ENCODE measurements at places on chromosomes 5 and 9.

DNA sequence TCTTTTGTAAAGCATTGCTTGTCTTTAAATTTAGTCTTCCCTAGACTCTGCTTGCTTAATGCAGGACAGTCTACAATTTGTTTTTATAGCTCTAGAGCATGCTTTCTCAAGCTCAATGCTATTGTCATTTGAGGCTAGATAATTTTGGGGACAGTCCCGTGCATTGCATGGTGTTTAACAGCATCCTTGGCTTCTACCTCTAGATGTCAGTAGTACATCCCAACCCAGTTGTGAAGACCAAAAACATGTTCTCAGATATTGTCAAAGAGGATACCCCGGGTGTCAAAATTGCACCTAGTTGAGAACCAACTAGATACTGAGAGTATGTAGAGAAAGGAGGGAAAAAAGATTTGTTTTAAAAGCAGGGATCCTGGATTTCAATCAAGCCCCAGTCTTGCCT is 277.5 kb downstream of the CEMIP2 start:
- H3K4me3 ChIP-seq = no peak overlapping the region
- H3K36me3 ChIP-seq = no peaks in the 10 kb centered on the region
- DNase-seq = no peak
- H3K4me1 ChIP-seq = no peaks in the 10 kb centered on the region

DNA sequence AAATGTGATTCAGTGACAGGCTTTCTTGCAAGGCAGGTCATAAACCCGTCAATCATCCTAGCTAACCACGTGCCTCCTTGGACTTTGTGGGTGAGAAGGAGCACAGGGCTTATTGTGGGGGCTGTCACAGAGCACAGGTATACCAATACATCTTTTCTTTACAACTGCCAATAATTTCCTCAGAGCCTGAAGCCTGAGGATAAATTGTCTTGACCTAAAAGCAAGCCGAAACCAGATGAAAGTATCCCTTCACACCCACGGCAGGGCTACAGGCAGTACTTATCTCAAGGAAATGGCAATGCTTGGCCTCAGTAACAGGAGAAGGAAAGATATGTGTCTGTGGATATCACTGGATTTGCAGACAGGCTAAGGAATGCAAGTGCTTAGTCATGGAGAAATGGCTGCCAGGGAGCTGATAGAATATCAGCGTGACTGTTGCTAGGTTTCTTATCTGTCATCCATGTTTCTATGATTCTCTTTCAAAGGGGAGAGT is 90.3 kb upstream of the ZNF366 start:
- no peaks in the 10 kb centered on the region for H3K36me3 ChIP-seq
- no peaks in the 10 kb centered on the region for H3K27me3 ChIP-seq
- H3K4me3 ChIP-seq = no peak overlapping the region
- DNase-seq = no peak
- H3K27ac ChIP-seq = no peak overlapping the region

- no peak overlapping the region for H3K27ac ChIP-seq
- DNase-seq = peak; percentile 53
- H3K4me1 ChIP-seq = peaks cover 2% of the 10 kb centered on the region
- H3K4me3 ChIP-seq = peak overlapping the region; percentile 28
- peaks cover 63% of the 10 kb centered on the region for H3K27me3 ChIP-seq
Observed at GRCh38 chr5:133610489-133611356, 1.6 kb downstream of the FSTL4 start.

DNA sequence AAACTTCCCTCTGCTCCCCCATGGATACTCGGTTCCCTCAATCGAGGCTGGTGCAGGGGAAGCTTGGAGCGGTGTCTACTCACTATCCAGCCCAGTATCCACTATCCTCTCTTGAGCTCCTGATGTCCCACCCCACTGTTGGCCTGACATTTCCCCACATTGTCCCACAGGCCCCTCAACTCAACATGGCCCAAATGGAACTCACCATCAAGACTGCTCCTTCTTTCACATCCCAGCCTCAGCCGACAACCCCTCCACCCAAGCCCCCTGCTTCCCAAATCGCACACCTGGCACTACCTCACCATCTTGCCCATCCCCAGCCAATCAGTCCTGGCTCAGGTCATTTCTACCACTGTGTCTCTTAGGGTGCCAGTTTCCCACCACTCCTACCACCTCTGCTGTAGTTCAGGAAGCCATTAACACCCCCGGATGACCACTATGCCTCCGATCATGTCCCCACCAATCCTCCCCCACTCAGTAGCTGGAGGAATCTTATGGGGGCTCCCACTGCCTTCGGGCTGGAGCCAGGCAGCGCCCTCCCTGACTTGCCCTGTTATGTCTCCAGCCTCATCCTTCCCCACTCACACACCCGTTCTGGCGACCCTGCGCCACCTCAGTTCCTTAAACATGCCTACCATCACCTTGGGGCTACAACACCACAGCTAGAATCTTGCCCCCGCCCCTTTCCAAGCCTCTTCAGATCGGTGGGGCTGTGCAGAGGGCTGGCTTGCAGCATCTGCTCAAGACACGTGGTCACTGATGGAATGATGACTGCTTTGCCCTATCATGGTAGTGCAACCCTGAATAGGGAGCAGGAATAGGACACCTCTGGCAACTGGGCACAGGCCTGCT is 273.6 kb downstream of the FSTL4 start:
- no peak overlapping the region for H3K27ac ChIP-seq
- no peak overlapping the region for H3K4me3 ChIP-seq
- DNase-seq = no peak
- H3K27me3 ChIP-seq = no peaks in the 10 kb centered on the region
- peaks cover 14% of the 10 kb centered on the region for H3K4me1 ChIP-seq

DNA sequence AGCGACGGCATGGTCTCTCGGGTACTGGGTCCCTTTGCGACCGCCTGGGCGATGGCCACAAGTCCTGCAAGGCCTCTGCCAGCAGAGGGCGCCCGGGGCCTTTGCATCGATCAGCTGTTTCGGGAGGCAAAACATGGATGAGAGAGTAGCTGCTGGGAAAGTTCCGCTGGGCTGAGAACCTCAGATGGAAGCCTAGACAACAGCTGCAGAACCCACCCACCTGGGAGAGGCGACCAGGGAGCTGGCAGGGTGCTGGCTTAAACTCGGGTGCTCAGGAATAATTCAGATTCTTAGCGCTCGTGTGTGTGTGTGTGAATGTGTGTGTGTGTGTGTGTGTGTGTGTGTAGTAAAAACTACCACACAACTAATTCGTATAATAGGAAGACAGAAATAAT is 50.0 kb downstream of the TRIM32 start:
- H3K27ac ChIP-seq = no peak overlapping the region
- no peaks in the 10 kb centered on the region for H3K27me3 ChIP-seq
- DNase-seq = peak; percentile 63
- no peaks in the 10 kb centered on the region for H3K4me1 ChIP-seq

GRCh38 chr9:104970271-104970987 is 42.5 kb upstream of the ABCA1 start:
- H3K4me1 ChIP-seq = peaks cover 12% of the 10 kb centered on the region
- no peaks in the 10 kb centered on the region for H3K36me3 ChIP-seq
- no peak overlapping the region for H3K27ac ChIP-seq
- no peak for DNase-seq

- no peak overlapping the region for H3K27ac ChIP-seq
- H3K27me3 ChIP-seq = peaks cover 66% of the 10 kb centered on the region
- no peaks in the 10 kb centered on the region for H3K4me1 ChIP-seq
Observed at GRCh38 chr5:73150876-73151275, 22.1 kb upstream of the TMEM174 start.

GRCh38 chr5:74326571-74327338 is 313.8 kb downstream of the ENC1 start:
- peak; percentile 60 for DNase-seq
- H3K4me3 ChIP-seq = no peak overlapping the region
- H3K36me3 ChIP-seq = no peaks in the 10 kb centered on the region
- H3K27me3 ChIP-seq = peaks cover 18% of the 10 kb centered on the region
- peaks cover 18% of the 10 kb centered on the region for H3K4me1 ChIP-seq

GRCh38 chr5:133934822-133935666 is 33.4 kb downstream of the C5orf15 start:
- peaks cover 15% of the 10 kb centered on the region for H3K4me1 ChIP-seq
- no peaks in the 10 kb centered on the region for H3K27me3 ChIP-seq
- H3K36me3 ChIP-seq = no peaks in the 10 kb centered on the region
- H3K4me3 ChIP-seq = no peak overlapping the region
- no peak for DNase-seq

GRCh38 chr5:176153741-176154140 is 84.5 kb upstream of the SIMC1 start:
- no peaks in the 10 kb centered on the region for H3K36me3 ChIP-seq
- H3K27me3 ChIP-seq = peaks cover 9% of the 10 kb centered on the region
- H3K27ac ChIP-seq = no peak overlapping the region
- DNase-seq = no peak

DNA sequence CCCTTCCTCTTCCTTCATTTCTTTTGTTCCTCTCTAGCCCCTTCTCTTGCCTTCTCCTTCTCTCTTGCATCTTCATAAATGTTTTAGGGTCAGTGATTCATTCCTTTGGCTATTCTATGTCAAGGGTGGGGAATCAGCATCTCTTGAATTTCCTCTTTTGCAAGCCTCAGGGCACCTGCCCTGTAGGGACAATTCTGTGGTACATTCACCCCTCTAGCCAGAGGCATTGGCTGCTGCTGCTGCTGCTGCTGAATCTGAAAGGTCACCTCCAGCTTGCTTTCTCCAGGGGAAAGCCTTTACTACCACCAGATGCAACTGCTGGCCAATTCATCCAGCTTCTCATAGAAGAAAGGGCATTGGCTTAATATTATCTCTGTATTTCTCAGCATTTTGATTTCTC is 87.3 kb downstream of the INSYN2B start:
- no peaks in the 10 kb centered on the region for H3K27me3 ChIP-seq
- peaks cover 25% of the 10 kb centered on the region for H3K36me3 ChIP-seq
- no peak for DNase-seq
- no peaks in the 10 kb centered on the region for H3K4me1 ChIP-seq
- H3K27ac ChIP-seq = peak overlapping the region; percentile 2

DNA sequence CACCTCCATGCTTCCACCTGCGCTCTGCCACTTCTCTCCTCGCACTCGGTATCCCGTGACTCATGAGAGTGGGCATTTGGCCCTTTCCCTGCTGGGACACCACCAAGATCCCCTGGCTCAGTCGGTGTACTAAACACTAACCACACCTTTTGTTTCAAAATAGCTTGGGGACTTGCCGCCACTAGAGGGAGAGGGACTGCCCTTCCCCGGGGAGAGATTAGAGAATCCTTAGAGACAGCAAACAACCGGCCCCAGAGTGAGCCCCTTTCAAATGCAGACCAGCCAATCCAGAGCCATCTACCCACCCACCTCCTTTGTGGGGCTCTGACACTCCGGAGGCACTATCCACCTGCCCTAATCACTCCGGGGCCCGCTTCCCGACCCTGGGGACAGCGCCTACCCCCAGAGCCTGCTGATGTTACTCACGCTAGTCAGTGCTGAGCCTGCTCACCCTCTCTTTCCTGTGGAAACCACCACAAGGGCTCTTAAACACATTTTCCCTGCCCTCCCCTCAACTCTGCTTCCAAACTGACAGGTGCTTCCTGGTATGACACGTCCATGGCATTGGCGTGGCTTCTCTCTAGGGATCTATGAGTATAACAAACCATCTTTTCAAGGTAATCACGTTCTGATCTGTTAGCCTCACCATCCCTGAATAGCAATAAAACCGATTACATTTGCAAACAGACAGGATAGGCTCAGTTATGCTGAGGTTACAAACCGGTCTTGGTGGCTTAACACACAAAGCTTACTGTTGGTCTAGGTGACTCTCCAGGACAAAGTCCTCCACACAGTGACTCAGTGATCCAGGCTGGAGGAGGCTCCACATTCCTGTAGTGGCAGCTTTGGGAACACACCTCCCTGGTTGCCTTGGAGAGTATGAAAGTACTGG is 180.1 kb upstream of the MVB12B start:
- H3K27me3 ChIP-seq = peaks cover 13% of the 10 kb centered on the region
- no peak overlapping the region for H3K4me3 ChIP-seq
- no peak overlapping the region for H3K27ac ChIP-seq
- H3K4me1 ChIP-seq = peaks cover 2% of the 10 kb centered on the region
- peak; percentile 44 for DNase-seq

GRCh38 chr9:93655621-93656425 is 79.4 kb downstream of the PHF2 start:
- no peak overlapping the region for H3K27ac ChIP-seq
- H3K36me3 ChIP-seq = peaks cover 14% of the 10 kb centered on the region
- no peaks in the 10 kb centered on the region for H3K27me3 ChIP-seq
- no peaks in the 10 kb centered on the region for H3K4me1 ChIP-seq

GRCh38 chr5:172540099-172540870 is 86.0 kb upstream of the SH3PXD2B start:
- H3K4me1 ChIP-seq = no peaks in the 10 kb centered on the region
- no peak overlapping the region for H3K4me3 ChIP-seq
- no peak for DNase-seq
- no peak overlapping the region for H3K27ac ChIP-seq
- no peaks in the 10 kb centered on the region for H3K27me3 ChIP-seq

- no peak overlapping the region for H3K4me3 ChIP-seq
- no peaks in the 10 kb centered on the region for H3K4me1 ChIP-seq
- H3K36me3 ChIP-seq = no peaks in the 10 kb centered on the region
- H3K27ac ChIP-seq = no peak overlapping the region
Observed at GRCh38 chr5:41181691-41182564, 31.4 kb downstream of the C6 start.

DNA sequence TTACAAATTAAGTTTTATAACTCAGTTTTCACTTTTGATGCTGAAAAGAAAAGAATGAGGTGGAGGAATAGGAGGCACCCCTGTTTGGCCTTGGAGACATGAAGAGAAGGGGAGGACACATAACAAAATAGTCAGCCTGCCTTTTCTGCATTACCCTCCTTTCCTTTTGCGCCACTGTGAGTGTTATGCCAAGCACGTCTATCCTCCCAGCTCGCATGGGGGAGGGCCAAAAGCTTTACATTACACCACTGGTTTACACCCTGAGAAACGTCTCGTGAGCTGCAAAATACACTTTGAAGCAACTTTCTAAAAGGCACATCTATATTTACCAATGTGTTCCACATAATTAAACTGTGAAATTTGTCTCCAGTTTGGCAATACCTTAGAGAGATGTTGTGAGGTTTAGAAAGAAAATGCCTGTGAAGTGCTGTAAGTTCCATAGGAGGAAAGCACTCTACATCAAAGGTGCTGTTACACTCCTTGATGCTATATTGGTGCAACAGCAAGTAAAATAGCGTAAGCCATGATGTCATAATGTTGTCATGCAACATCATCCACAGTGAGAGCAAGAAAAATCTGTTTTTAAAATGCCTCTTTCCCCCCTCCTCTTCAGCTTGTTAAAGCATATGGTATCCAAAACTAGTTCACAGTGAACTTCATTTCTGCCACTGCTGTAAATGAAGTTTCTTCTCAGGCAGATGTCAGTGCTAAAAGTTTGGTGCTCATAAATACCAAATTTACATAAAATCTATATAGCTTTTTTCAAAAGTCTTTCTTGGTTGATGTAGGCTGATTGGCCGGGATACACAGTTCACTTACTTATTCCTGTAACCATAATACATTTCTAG is 50.3 kb downstream of the CETN3 start:
- H3K36me3 ChIP-seq = no peaks in the 10 kb centered on the region
- H3K4me3 ChIP-seq = no peak overlapping the region
- H3K27me3 ChIP-seq = peaks cover 4% of the 10 kb centered on the region

Data from activated CD8-positive, alpha-beta T cell treated with anti-CD3 and anti-CD28 coated beads, Interleukin-2, amount 10 ng/mL, durations not matched to agents 7 days and 5 days (primary cell).